ENCODE measurements at places on chromosomes 1 and 21. TPM values are rescaled to one million over a fixed set of nuclear protein-coding genes. Genes with fewer than 3 reads are reported as not detected.

The HEYL gene
- total RNA-seq, result 19.1 TPM

The CFHR2 gene
- not detected for total RNA-seq

The SPRR2D gene
- total RNA-seq, result not detected

The CA6 gene
- total RNA-seq, result not detected

The LYST gene
- 16.2 TPM for total RNA-seq

The ISG20L2 gene
- 18.6 TPM for total RNA-seq

The FAM131C gene
- 3.2 TPM for total RNA-seq

The ZNF683 gene
- total RNA-seq, result 0.35 TPM

The PLD5 gene
- 0.05 TPM for total RNA-seq

The AURKAIP1 gene
- 184 TPM for total RNA-seq

The FYB2 gene
- total RNA-seq, result 0.97 TPM

The DENND2D gene
- 10.6 TPM for total RNA-seq

The FAM43B gene
- 3.3 TPM for total RNA-seq

The CFAP74 gene
- not detected for total RNA-seq

The KCNJ10 gene
- total RNA-seq, result 0.15 TPM

The ITPKB gene
- 13.8 TPM for total RNA-seq

The CCSAP gene
- 2.6 TPM for total RNA-seq

The ORC1 gene
- 0.94 TPM for total RNA-seq

The C8A gene
- not detected for total RNA-seq

The SESN2 gene
- 4.5 TPM for total RNA-seq

The AIM2 gene
- total RNA-seq, result 0.50 TPM

The CFAP126 gene
- total RNA-seq, result not detected

The FCRL1 gene
- not detected for total RNA-seq

The RIPK4 gene
- 2.7 TPM for total RNA-seq

The ARMH1 gene
- 0.16 TPM for total RNA-seq

The ANKRD65 gene
- total RNA-seq, result 2.2 TPM

The KIF21B gene
- 0.94 TPM for total RNA-seq

The PLEKHG5 gene
- total RNA-seq, result 10.7 TPM

The DBT gene
- 22.4 TPM for total RNA-seq

The C8B gene
- total RNA-seq, result not detected

The CA14 gene
- total RNA-seq, result 8.7 TPM

The OVAAL gene
- total RNA-seq, result 0.53 TPM

The AVPR1B gene
- not detected for total RNA-seq

The DNASE2B gene
- total RNA-seq, result not detected

The SHISAL2A gene
- total RNA-seq, result not detected

The CENPL gene
- 4.9 TPM for total RNA-seq

The SLC26A9 gene
- 25.4 TPM for total RNA-seq

The ADAMTS5 gene
- 7.9 TPM for total RNA-seq

Measured in left cardiac atrium (tissue), 4 donors.